Activated T-cell treated with anti-CD3 and anti-CD28 coated beads for 48 hours (primary cell): ENCODE measurements at places on chromosomes 2 and 18.

- no peak for DNase-seq
Observed at GRCh38 chr2:27379383-27379835, 1.1 kb downstream of the ZNF513 start.

- DNase-seq, result no peak
Observed at GRCh38 chr2:25149646-25150045, 18.7 kb downstream of the POMC start.

DNA sequence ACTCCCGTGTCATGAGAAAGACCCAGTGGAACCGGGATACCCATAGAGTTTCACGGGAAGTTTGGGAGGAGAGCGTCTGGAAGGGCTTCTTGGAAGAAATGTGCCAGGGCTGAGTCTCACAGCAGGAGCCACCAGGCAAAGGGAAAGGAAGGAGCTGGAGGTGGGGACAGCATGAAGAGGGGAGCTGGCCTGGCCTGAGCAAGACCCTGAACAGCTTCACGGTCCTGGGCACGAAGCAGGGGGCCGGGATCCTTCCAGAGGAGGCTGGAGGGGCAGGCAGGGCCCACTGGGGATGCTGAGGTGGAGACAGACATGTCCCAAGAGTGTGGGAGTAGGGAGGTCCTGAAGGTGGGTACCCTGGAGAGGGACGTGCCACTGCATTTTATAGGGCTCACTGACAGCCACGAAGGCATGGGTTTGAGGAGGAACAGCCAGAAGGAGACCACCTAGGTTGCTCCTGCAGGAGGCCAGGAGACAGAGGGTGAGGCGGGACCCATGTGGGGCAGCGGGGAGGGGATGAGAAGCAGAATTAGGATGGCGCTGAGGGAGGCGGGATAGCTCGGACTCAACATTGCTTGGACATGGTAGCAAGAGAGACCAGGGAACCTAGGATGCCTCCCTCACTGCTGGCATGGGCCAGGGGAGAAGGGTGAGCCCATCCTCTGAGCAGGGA is 168.1 kb upstream of the ID2 start:
- DNase-seq, result no peak

DNA sequence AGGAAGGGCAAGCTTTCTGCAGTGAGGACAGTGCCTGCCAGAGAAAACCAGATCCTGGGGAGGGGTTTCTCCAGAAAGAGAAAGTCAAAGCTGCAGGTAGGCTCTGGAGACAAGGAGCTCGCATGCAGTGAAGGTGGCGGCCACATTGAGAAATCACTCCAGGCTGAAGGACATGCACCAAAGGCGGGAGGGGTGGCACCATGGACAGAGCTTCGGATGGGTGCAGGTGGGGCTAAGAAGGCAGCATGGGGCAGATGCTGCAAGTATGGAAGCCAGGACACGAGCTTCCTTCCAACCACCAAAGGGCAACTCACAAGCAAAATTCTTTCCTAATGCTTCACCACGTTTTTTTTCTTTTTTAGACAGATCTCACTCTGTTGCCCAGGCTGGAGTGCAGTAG is 104.4 kb upstream of the SLC35G4 start:
- no peak for DNase-seq

GRCh38 chr2:47653902-47654789 is 128.8 kb upstream of the MSH6 start:
- no peak for DNase-seq

DNA sequence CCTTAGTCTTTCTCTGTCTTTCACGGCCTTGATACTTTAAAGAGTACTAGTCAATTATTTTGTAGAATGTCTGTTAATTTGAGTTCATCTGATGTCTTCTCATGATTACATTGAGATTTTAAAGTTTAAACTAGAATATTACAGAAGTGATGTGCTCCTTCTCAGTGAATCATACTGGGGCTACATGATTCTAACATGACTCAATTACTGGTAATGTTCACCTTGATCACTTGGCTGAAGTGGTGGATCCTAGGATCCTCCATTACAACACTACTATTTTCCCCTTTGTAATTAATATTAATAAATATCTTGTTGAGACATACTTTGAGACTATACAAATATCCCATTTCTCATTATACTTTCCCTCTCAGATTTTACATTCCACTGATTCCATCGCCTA is 148.5 kb downstream of the CAMKMT start:
- no peak for DNase-seq

GRCh38 chr18:50560681-50561629 is 1.1 kb downstream of the MAPK4 start:
- DNase-seq, result no peak

DNA sequence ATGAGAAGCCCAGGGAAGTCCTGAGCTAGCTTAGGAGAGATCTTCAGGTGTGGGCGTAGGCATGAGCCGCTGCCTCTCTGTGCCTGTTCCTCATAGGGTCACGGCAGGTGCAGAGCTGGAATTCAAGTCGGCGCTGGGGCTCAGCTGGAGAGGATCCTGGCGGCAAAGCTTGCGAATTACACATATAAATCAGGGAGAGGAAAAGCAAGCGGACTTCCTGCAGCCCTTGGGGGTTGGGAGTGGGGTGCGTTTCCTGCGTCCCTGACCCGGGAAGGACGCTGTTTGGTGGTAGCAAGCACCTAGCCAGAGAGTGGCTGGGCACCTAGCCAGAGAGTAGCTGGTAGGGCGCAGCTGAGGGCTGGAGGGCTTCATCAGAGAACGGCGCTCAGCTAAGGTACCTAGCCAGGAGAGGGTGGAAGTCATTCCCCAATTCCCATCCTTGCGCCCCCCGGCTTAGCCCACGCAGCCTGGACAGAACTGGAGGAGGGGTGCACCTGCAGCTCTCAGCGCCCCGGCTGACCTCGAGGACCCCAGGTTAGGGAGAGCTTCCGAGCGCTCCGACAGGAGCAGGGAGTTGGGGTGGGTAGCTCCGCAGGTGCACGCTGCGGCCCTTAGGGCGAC is 459 bp upstream of the EFR3B start:
- no peak for DNase-seq

DNA sequence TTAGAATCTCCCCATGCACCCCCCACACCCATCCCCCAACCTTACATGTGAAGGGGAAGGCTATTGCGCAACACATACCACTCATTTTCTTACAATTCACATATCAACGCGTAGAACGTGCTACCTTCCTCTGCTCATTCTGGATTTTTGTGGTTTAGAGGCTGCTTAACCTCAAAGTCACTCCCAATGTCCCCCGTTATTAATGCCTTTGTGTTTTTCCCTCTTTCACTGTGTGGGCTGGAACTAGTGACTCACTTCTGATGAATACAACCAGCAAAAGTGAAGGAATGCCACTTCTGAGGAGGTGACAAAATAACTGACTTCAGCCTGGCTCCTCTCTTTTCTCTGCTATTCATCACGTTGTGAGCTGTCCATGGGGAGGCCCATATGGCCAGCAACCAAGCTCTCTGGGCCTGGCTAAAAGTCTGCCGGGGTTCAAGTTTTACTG is 342.5 kb upstream of the NXPH2 start:
- DNase-seq, result no peak
